NCI-H82 (cell line): ENCODE measurements at places on chromosomes 11 and 22.
A peak's percentile ranks its signal among the peaks of the same experiment; 100 is the strongest.

- DNase-seq = no peak
Measured at GRCh38 chr11:111778047-111778558, 11.9 kb upstream of the PPP2R1B start.

GRCh38 chr11:70191495-70192140, 11.5 kb upstream of the FADD start:
- DNase-seq = peak; percentile 67

- DNase-seq = no peak
Measured at GRCh38 chr11:6572215-6572614, 31.2 kb downstream of the RRP8 start.

DNA sequence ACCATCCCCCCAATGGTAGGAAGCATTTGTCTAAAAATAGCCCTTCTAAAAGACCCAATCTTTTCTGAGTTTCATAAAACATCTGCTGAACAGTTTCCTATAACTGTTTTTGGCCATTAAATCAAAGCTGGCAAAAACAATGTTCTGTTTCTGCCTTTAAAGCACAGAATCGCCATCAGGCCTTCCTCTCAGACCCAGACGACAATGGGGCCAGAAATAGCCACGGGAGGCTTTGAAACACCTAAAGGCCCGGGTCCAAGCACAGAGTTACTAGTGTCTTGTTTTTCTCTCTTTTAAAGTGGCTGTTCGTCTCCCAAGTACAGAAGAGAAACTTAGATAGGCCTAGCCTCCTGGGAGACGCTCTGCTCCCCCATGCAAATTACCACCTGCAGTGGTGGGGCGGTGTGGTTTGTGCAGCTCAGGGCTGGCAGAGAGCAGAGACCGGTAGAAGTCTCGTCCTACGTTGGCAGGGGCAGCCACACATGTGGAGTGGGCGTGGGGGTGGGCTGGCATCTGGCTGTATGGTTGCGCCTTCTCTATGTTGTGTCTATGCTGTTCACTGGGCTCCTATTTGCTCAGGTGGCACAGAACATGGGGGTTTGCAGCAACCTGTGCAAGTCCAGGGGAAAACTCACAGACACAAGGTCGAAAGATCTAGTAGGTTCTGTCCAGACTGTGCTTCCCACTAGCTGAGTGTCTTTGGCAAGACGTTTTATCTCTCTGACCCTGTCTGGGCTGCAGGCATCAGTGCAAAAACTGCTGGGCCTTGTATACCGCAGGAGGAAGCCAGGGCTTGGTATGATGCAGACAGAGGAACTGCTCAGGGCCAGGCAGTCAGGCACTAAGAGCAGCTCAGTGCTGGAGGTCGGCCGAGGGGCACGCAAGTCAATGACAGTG, 23.6 kb upstream of the ETS1 start:
- no peak for DNase-seq

DNA sequence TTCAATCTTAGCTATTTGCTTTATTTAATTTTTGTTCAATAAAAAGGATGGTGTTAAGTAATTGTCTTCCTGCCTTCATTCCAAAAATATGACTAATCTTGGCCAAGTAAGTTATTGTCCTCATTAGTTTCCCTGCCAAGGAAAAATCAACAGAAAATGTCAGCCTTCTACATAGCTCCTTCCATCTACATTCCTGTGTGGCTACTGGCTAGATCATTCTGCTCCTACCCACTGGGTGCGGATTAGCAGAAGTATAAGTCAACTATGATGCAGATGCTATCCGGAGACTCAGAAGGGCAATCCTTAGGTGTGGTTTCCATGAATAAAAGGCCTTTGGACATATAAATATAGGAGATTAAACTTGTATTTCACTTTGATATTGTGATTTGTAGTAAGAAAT, 154.4 kb downstream of the SBF2 start:
- DNase-seq = no peak

- no peak for DNase-seq
Measured at GRCh38 chr11:73651661-73652045, 5.3 kb downstream of the PLEKHB1 start.

DNA sequence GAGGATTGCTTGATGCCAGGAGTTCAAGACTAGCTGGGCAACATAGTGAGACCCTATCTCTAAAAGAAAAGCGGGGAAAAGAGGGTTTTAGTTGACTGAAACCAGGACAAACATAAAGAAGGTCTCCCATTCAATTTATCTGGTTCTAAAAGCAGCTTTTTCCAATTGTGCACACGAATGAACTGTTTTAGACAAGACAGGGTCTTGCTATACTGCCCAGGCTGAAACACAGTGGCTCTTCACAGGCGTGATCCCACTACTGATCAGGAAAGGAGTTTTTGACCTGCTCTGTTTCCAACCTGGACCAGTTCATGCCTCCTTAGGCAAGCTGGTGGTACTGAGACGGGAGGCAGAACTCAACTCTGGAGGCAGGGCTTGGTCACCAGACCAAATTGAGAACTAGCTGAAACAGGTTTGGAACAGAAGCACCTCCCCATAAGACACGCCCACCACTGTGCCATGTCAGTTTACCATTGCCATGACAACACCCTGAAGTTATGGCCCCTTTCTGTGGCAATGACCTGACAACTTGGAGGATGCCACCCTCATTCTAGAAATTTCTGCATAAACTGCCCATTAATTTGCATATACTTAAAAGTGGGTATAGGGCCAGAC, 2.8 kb upstream of the NUCB2 start:
- no peak for DNase-seq

DNA sequence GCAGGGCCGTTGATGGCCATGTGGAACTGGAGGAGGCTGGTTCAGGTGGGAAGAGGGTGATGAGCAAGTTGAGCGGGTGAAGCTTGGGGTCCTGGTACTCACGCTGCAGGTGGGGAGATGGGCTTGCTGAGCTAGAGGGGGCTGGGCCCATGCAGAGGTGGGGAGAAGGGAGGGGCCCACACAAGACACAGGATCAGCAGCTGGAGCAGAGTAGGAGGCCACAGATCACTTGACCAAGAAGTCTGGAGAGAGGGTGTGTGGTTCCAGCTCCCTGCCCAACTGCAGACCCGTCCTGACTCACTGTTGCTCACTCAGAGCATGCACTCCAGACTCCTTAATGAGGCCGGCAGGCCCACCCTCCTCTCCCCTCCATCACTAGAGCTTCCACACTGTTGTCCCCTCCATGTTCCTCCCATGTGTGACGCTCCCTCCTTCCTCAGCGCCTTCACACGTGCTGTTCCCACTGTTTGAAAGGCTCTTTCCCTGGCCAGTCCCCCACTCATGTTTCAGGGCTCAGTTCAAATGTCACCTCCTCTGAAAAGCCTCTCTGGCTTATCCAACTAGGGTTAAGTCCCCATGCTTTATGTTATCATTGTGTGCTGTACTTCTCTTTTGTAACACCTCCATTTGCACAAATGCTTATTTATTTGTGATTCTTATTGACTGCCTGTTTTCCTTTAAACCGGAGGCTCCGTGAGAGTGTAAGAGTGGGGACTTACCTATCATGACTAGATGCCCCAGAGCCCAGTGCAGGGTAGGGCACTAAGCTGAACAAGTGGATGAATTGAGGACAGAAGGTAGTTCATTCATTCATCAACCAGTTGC, 2.3 kb downstream of the CCDC86 start:
- DNase-seq = no peak

DNA sequence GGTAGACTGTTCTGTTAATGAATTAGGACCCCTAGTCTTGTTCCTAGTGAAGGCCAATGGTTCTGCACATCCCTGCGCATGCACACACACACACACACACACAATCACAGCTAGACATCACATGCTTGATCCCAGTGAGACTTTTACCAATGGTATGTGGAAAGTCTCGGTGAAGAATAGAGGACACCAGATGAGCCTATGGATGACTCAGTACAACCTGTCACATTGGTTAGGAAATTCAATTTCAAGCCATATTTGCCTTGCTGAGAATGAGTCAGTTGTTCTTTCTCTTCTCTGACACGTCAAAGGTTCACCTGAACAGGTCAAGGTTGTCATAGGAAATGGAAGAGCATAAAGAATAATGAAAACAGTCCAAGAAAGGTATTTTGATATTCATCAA, 122.0 kb downstream of the SLC17A6 start:
- DNase-seq = no peak

GRCh38 chr11:134598368-134598767, 186.3 kb upstream of the B3GAT1 start:
- DNase-seq = no peak

DNA sequence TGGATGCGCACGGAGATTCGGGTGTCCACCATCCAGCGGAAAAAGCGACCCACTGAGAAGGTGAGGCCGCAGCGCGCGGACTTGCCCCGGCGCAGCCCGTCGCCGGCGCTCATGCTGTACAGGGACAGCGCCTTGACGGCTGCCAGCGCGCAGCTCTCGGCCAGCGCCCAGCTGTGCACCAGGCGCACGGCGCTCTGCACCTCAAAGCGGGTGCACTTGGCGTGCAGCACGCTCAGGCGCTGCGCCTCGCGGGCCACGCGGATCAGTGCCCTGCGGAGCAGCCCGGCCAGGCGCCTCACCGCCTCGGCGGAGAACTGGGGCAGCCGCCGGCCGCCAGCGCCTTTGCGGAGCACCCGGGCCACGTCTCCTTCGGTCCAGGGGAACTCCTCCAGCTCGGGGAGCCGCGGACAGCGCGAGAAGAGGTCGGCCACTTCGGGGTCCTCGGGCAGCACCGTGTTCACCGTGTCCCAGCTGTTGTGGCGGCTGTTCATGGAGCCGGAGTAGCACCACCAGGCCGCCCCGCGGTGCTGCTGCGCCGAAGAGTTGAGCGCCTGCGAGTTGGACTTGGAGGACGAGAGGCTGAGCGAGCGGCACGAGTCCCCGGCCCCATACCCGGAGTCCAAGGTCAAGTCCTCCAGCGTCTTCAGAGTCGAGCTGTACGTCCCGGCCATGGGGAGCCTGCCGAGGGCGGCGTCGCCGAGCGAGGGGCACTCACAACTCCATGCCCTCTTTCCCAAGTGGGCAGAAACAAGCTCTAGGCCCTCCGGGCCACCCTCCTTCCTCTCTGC, 703 bp downstream of the ABTB2 start:
- peak; percentile 58 for DNase-seq

DNA sequence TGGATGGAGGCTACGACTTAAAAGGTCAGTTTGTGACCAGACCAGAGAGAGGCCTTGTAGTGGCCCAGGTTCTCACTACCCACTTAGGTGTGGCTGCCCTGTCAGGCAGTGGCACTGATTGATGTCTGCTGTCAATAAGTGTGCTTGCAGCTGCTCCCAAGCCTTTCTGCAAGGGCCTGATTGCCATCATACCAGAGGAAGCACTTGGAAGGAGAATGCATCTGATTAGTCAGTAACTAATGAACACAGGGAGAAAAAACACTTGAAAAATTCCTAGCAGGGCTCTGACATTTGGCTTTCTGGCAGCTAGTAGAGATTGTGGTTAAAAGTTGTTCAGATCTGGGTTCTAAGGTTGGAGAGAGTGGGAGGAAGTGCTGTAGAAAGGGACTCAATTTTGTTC, 107.5 kb downstream of the NAV2 start:
- no peak for DNase-seq

GRCh38 chr11:99781074-99781473, 760.3 kb downstream of the CNTN5 start:
- no peak for DNase-seq

DNA sequence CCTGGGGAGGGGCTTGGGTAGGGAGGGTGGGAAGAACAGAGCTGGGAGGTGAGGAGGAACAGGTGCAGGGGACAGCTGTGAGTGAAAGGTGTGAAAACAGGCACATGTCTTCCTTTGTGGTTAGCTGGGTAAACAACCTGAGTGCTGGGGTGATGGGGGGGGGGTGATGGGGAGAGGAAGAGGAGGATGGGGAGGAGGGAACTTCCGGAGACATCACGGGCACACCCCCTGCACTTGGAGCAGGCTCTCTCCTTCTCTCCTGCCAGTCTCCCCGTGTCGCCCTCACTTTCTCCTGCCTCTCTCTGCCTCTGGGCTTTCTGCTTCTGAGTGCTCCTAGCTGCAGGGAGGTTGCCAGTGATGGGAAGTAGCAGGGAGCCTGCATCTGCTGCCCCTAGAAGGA, 8.8 kb downstream of the CXCR5 start:
- DNase-seq = no peak

DNA sequence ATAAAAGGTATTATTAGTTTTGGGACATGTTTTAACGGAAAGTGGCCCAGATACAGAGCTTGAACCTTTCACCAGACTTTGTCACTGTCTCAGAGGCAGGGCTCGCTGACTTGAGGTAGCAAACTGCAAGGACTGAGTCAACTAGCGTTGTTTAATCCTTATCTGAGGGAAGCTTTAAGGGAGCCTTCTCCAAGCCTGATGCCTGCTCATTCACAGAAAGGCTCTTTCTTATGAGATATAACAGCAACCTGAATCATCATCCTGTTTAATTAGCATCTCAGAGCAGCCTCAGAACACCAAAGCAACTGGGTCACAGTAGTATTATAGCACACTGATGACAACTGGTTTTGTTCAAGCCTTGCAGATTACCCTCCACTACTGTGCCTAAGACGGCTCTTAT, 54.2 kb upstream of the CYP2D6 start:
- no peak for DNase-seq

DNA sequence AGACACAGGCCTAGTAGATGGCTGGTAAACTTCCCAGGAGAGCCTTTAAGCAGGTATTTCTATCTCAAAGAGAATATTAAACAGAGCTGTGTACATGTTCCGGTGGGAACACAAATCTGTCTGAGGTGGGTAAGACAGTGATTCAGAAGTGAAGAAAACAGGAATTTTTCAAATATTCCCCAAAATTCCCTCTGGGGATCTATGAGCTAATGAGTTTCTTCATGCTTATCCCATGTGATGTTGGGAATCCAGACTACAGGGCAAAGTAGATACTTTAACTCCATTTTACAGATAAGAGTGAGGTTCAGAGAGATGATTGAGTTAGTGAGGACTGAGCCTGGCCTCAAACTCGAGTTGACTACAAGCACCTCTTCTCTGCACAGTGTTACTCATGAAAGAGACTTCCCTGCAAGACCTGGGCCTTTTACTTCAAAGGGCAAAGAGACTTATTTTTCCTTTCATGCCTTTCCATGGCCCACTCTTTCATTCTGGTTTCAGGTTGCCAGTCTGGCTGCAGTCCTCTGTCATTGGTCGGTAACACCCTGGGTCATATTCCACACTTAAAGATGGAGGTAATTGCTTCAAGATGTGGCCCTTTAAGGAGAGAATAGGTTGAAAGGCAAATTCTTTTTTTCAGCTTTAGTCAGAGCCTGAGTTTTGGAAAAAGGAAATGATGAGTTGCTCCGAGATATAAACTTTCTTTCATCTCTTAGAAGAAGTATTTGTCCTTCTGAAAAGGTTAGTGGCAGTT, 70.1 kb downstream of the CYB5R2 start:
- no peak for DNase-seq
